GM04503 (cell line): ENCODE measurements at places on chromosomes 1 and 21.

- no peak for DNase-seq
Observed at GRCh38 chr1:38131024-38131585, 84.5 kb upstream of the POU3F1 start.

DNA sequence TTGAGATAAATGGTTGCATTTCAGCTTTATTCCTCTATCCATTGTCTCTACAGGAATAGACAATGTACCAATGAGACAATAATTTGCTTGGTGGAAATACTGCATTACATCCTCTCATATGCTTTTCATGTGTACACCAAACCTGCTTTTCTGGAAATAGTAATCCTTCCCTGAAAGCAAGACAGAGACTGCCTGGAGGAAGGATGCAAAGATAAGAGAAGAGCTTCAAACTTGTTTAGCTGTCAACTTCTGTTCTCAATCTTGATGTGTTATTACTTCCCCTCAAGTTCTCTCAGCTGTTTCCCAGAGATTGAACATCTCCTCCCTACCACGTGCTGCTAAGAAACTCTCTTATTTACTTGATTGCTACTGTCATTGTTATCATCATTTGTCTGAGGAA lies 1125.4 kb upstream of the TMPRSS15 start:
- DNase-seq, result no peak

- DNase-seq, result no peak
Observed at GRCh38 chr1:25026304-25026703, 96.2 kb upstream of the RUNX3 start.

DNA sequence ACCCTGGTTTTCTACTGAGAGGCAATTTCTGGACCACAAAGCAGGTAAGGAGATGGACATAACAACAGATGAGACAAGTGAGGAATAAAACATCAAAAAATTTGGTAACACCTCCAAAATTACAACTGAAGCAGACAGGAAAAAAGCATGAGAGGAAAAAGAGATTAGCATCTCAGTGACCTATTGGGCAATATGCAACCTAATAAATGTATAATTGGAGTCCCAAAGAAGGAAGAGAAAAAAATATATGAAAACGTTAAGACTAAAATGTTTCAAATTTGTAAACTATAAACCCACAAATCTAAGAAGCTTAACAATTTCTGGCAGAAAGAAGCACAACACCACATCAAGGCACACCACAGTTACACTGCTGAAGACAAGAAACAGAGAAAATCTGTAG lies 208.2 kb upstream of the TNR start:
- DNase-seq, result no peak

DNA sequence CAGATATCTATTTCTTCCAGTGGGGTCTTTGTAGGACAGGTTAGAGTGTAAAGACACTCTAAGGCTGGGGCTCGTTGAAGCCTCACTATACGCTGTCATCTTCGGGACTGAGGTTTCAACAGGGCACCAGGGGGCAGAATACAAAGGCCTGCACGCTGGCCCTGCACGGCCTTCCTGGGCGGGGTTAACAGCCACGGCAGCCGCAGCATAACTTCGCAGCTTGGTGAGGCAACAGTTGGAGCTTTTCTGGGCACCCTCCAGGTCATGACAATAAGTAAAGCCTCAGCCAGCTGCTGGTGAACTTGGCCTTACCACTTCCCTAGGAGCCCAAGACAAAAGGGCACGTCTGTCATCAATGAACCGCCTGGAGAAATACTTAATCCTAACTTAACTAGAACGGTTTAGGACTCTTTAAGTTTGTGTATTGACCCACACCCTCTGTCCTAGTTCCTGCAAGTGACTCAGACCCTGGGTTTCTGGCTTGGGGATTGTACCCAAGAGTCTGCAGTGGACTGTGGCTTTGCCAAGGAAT lies 2.3 kb upstream of the RUNX1 start:
- peak; percentile 84 for DNase-seq

DNA sequence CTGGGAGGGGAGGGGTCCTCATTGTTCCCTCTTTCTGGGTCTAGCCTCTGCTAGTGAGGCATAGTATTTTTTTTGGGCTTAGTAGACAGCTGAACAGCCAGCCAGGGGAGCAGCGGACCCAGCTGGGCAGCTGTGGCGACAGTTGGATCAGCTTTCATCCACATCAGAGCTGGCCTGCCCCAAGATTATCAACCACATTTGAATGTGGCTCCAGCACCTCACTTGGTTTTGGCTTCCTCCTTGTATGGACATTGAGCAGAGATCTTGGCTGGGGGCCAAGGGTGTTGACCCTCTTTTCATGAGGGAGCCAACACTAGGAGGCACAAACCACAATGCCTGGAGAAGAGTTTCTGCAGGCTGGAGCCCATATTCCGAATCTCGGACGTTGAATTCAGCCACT lies 25.0 kb downstream of the WNT4 start:
- no peak for DNase-seq

GRCh38 chr1:234694661-234695060 lies 84.7 kb upstream of the IRF2BP2 start:
- DNase-seq, result no peak

DNA sequence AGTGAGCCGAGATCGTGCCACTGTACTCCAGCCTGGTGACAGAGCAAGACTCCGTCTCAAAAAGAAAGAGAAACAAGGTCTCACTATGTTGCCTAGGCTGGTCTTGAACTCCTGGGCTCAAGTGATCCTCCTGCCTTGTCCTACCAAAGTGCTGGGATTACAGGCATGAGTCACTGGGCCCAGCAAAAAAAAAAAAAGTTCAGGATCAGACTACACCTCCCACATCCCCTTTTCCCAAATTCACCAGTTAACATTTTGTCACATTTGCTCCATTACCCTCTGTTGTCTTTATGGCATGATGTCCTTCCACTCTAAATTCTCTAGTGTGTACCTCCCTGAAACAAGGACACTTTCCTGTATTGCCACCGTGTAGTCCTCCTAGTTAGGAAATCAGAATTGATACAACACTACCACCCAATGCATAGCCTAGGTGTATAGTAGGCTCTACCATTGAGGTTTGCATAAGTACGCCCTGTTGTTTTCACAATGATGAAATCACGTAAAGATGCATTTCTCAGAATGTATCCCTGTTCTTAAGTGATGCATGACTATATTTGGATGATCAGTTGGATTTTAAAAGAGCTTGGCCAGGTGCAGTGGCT lies 10.7 kb downstream of the SPEN start:
- no peak for DNase-seq

GRCh38 chr1:119219711-119220110 lies 79.3 kb upstream of the WARS2 start:
- no peak for DNase-seq

DNA sequence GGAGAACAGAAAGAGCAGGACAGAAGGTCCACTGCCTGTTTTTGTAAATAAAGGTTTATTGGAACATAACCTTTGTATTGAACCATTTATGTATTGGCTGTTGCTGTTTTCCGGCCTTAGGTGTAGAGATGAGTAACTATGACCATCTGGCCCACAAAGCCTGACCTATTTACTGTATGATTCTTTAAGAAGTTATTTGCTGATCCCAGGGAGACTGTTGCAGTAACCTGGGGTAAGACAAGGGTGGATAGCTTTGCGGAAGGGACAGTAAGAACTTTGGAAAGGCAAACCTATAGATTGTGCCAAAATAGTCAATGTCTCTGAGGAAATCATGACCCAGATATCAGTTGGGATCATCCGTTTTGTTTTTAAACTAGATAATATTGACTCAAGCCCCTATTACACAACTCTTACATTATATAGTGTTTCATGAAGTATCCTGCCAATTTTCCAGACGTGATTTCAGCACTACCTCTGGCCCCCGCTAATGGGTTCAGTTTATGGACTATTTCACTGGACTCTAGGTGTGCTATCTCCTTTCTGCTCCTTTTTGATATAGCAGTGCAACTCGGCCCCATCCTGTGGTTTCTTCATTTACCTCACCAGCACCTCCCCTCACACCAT lies 20.8 kb upstream of the TLCD4 start:
- no peak for DNase-seq

GRCh38 chr1:2595261-2595811 lies 8.8 kb downstream of the PRXL2B start:
- no peak for DNase-seq

DNA sequence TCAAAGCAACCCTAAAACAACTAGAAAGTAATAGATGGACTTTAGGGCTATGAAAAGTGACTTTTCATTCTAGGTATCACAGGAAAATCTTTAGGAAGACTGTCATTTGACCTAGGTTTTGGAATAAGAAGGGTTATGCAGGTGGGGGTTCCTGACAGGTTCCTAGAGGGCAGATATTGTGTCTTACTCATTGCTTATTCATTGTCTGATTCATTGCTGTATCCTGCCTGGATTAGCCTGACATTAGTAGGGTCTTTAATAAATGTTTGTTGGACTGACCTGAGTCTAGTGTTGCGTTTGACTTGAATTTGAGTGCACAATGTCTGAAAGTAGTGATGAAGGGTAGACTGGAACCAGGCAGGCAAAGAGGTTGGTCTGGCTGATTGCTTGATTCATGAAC lies 6.0 kb downstream of the FNBP1L start:
- DNase-seq, result no peak

DNA sequence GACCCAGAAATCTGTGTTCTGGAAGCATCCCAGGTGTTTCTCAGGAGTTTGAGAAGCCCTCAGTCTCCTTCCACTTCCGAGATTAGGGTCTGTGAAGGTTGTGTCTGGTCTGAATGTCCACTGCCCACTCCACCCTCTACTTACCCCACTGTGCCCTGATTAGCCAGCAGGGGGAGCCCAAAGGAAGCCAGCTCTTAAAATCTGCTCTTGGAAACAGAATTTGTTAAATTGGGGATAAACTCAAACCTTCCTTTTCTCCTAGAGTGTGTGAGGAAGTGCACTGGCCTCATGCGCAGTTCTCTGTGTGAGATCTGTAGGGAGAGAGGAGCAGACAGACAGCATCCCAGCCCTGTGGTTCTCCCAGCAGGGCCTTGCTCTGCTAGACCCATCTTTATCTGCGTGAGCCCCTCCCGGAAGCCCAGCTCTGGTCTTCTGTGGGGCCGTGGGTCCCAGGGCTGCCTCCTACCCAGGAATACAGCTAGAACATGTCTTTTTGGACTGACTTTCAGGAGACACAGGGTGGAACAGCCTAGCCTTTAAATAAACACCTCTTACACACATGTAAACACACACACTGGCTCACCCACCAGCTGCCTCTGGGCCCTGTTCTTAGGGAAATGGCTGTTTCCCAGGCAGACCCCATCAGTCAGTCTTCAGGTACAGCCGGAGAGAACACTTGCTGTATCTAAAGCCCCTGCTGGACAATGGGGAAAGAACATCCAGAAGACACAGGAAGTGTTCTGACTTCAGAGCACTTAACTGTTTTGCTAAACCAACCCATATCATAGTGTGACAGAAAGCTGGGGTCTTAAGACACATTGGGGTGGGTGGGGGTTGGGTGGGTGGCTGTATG lies 52.2 kb downstream of the SMYD2 start:
- no peak for DNase-seq

DNA sequence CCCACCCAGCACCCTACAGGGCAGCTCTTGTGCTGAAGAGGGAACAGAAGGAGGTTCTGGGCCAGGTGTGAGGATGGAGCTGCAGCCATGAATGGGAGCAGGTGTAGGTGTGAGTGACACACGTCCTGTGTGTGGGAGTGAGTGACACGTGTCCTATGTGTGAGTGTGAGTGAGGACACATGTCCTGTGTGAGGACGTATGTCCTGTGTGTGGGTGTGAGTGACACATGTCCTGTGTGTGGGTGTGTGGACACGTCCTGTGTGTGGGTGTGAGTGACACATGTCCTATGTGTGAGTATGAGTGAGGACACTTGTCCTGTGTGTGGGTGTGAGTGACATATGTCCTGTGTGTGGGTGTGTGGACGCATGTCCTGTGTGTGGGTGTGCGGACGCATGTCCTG lies 26.4 kb downstream of the MEGF6 start:
- no peak for DNase-seq

DNA sequence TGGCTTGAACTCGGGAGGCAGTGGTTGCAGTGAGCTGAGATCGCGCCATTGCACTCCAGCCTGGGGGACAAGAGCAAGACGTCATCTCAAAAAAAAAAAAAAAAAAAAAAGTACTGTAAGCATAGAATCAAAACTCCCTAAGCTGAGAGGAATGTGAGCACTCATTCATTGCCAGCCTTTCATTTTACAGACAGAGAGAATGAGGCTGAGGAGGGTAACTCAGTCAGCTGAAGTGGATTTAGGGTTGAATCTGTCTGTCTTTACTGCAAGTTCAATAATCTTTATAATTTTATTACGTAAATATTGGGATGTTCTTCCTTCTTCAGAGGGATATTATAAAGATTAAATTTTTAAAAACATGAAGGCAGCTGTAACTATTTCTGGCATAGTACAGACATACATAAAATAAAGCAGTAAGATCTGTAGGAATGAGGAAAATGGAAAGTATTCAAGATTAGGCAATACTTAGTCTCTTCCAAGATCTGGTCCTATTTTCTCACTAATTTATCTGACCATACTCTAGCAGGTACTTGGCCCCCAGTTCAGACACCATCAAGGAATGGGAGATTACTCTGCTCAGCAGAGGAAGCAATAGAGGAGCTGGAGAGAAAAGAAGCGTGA lies 24.1 kb upstream of the MNDA start:
- DNase-seq, result no peak

- DNase-seq, result no peak
Observed at GRCh38 chr21:35343046-35343819, 294.1 kb upstream of the RUNX1 start.

DNA sequence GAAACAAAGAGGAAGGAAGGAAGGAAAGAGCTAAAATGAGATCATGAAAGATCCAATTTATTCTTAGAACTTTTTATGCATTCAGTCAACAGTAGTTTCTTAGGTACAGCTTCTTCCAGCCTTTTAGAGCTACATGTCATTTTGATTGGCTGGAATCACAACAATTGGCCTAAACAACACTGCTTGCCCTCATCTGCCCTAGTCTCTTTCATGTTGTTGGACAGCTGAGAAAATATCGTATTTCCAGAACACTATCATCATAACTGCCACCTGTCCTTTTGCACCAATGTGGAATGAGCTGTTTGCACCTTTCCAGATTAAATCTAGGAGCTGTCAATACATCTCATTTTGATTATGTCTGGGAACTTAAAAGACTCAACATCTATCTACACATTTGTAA lies 161.7 kb downstream of the TGFBR3 start:
- DNase-seq, result no peak

DNA sequence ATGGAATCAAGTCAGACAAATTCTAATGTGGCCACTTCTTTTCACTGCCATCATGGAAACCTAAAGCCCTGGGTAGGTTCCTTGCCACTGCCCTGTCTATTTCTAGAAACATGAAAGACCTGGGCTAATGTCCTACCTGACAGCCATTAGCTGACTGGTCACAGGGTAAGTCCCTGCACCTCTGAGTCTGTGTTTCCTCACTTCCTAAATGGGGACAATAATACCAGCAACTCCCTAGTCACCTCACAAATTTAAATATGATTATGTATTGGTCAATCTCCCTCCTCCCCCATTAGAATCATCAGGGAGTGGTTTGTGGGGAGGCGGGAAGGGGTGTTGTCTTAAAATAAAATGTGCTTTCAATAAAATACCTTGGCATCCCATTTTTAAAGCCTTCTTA lies 2.2 kb downstream of the CREG1 start:
- DNase-seq, result no peak

GRCh38 chr1:207873055-207873890 lies 37.7 kb downstream of the CD34 start:
- no peak for DNase-seq
